Left cardiac atrium (tissue), 4 donors: ENCODE measurements at places on chromosomes 7 and 10.

GRCh38 chr7:101910991-101911799 is 93.8 kb downstream of the CUX1 start:
- peak; percentile 57 for DNase-seq

- no peak for DNase-seq
These were observed 1.7 kb upstream of the CYP2C9 start for GRCh38 chr10:94936721-94937120.

DNA sequence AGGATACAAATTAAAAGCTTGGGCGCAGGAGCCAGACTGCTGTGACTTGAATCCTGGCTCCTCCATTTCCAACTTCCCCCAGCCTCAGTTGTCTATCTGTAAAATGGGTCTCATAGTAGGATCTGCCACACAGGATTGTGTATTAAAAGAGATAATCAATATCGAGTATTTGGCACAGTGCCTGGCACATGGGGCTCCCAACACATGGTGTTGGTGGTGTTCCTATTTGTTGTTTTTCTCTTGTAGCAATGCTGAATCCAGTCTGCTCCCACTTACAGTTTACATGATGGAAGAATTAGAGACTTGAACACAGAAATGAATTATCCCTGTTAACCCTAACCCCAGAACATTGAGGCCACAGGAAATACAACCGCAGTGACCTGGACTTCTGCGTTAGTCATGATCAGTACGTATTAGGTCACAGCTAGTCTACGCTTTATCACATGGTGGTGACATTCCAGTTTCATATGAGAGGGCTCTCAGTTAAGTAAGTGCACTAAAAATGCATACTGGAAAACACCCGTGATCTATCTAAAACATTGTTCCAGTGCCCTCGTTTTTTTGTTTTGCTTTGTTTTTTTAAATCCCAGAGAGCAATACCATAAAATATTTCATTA is 169.5 kb upstream of the KLF14 start:
- DNase-seq, result no peak

- DNase-seq, result no peak
These were observed 634 bp upstream of the OR9A4 start for GRCh38 chr7:141915565-141915964.

GRCh38 chr7:43193893-43194292 is 81.4 kb downstream of the HECW1 start:
- DNase-seq, result no peak

DNA sequence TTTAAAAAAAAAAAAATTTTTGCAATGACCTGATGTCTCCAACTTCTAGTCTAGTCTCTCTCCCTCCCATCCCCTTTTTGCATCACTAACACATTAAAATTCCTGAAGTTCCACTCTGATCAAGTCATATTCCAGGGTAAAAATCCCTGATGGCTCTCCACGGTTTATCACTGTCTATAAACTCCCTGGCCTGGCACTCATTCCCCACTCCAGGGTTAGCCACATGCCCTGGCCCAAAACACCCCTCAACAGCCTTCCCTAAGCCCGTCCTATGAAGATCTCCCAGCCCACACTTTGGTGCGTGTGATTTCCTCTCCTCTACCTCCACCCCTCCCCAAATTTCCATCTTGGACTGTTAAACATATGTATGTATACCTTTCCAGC is 125.4 kb downstream of the JAZF1 start:
- no peak for DNase-seq

GRCh38 chr7:130150587-130150986 is 54.6 kb downstream of the TMEM209 start:
- DNase-seq, result no peak

DNA sequence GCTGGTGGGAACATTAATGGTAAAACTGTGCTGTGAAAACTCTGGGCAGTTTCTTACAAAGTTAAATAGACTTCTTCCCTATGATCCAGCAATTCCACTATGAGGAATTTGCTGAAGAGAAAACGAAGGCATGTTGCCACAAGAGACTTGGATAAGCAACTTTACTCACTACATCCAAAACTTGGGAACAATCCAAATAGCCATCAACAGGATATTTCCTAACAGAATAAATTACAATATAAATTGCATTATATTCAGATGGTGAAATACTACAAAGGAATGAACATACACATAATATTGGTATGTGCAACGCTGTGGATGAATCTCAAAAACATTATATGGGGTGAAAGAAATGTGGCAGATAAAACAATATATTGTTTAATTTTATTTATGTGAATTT is 21.4 kb upstream of the MKI67 start:
- DNase-seq, result no peak

- no peak for DNase-seq
These were observed 21.5 kb upstream of the SGMS1 start for GRCh38 chr10:50645236-50645635.

DNA sequence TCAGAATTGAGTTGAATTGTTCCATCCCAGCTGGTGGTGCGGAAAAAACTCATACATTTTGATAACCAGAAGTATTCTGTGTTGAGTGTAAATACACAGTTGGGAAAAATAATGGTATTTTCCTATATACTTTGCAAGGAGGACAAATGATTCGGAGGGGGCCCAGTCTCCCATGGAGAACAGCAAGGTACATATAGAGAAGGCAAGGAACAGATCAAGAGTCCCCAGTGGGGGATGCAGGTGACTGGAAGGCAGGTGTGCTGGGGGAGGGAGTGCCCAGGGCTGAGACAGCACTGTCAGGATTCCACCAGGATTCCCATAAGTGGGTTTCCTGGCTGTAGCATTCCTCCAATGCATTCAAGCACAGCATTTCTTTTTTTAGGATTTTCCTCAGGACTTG is 10.8 kb upstream of the ADCY1 start:
- no peak for DNase-seq

DNA sequence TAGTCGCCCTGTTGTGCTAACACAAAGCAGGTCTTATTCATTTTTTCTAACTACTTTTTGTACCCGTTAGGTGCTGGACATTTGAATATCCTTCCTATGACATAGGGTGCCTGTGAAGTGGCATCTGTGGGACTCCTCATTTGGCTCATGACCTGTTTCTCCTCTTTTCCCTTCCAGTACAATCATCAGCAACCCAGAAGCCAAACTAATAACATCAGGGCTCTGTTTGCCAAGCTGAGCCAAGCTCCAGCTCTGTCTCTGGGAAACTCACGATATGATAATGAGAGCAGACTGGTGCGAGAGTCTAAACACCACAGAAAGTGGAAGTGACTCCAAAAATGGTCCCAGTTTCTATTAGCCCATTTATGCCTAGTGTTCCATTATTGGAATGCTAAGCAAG is 92.0 kb downstream of the SVIL start:
- no peak for DNase-seq

DNA sequence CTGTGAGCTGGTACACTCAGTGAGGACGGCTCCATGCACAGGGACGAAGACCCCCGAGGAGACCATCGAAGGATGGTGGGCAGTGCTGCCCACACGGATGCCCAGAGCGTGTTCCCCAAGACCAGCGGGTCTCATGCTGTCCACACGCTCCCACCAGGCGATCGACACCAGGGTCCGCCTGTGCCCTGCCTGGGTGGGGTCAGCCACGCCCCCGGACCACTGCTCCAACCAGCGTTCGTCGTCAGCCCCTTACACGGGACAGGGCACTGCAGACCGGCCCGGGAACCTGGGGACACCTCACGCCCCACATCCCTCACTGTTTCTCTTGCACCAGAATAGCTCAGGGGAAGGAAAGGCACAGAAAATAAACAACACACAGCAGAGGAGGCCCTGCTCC is 223.5 kb downstream of the DNAJB6 start:
- DNase-seq, result no peak

GRCh38 chr10:11959966-11960365 is 82.6 kb downstream of the UPF2 start:
- DNase-seq, result no peak

GRCh38 chr10:93315246-93315645 is 166.9 kb downstream of the MYOF start:
- no peak for DNase-seq

- peak; percentile 18 for DNase-seq
These were observed 427.1 kb downstream of the GPAM start for GRCh38 chr10:111756217-111757061.

GRCh38 chr7:30697719-30698460 is 15.6 kb upstream of the CRHR2 start:
- no peak for DNase-seq

- DNase-seq, result no peak
These were observed 129.2 kb downstream of the TES start for GRCh38 chr7:116339564-116339963.

DNA sequence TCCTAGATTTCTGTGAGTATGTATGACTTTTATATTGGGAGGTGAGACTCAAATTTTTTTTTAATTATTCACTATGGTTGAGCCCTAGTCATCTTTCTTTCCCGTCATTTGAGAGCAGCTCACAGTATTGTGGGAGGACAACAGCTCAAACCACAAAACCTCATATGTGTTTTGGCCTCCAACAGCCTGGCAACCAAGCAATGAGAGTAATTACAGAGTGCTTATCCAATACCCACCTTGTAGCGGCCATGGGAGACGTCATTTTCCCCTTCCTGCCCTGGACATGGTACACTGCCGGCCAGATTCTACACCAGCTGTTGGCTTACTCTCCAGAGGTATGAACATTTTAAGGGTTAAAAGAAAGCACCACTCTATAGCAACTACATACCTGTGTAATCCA is 49.1 kb downstream of the DOCK4 start:
- no peak for DNase-seq

DNA sequence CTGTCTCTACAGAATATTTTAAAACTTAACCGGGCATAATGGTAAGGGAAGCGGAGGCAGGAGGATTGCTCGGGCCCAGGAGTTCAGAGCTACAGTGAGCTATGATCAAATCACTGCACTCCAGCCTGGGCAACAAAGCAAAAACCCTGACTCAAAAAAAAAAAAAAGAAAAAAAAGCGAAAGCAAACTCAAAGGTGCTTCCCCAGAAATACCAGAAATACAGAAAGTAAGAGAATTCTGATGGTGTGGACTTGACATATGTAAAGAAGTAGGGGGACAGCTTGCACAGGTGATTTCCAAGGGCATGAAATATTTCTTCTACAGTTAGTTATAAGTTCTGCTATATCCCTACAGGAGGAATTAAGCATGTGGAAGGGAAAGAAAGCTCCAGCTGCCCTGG is 69.7 kb upstream of the APBB1IP start:
- no peak for DNase-seq

- DNase-seq, result no peak
These were observed 48.9 kb downstream of the IRF5 start for GRCh38 chr7:128986609-128987008.

- peak; percentile 16 for DNase-seq
These were observed 14.3 kb upstream of the ZMIZ1 start for GRCh38 chr10:79054203-79055099.

GRCh38 chr7:13790611-13791010 is 198.9 kb downstream of the ETV1 start:
- DNase-seq, result no peak

DNA sequence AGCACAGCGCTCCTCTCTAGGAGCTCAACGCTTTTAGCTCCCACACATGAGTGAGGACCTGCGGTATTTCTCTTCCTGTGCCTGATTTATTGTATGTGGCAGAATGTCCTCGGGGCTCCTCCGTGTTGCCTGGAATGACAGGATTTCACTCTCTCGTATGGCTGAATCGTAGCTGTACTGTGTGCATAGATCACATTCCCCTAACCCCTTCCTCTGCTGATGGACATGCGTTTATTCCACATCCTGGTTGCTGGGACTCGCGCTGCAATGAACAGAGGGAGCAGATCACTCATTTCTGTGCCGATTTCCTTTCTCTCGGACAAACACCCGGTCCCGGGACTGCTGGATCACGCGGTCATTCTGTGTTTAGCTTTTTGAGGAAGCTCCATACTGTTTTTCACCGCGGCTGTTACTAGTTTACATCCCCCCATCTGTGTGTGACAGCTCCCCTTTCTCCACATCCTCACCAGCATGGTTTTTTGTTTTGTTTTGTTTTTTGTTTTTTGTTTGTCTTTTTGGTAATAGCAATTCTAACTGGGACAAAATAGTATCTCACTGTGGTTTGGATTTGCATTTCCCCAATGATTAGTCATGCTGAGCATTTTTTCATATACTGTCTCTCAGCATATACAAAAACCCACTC is 76.3 kb downstream of the FOXL3 start:
- no peak for DNase-seq

- no peak for DNase-seq
These were observed 24.5 kb downstream of the STEAP1 start for GRCh38 chr7:90178679-90179278.

GRCh38 chr10:121695731-121696464 is 97.7 kb upstream of the FGFR2 start:
- no peak for DNase-seq

DNA sequence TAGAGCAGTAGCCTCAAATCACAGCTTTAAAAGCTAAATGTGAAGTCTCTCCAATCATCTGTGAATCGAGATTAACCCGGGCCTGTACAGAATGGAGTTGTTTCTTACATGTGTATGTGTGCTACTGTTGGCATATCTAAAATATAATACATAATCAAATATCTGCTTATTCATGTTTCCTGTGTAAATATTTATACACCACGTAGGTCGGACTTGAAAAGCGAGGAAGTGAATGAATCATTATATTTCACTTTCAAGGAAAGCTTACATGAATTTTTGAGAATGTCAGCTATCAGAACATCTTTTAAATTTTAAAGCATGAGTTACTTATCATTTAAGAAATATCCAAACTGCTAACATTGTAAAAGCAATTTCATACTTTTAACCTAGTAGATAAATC is 233.3 kb downstream of the SLC25A13 start:
- no peak for DNase-seq

- no peak for DNase-seq
These were observed 64.0 kb downstream of the CTBP2 start for GRCh38 chr10:125096371-125096770.

DNA sequence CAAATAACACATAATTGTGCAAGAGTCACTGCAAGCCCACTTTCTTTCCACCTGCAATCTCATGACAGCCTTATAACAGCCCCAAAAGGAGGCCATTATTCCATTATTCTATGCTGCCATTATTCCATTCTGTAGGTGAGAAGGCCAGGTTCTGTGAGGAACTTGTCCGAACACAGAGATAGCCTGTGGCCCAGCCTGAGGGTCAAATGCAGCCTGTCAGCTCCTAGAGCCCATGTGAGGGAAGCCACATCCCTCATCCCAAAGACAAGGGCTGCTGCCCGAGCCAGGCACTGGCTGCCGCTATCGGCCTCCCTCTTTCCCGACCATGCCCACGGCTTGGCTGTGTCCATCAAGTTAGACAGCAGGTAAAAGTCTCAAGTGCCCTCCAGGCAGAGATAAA is 24.1 kb upstream of the C10orf71 start:
- DNase-seq, result no peak
